Activated B cell treated with CpG ODN at 0.5 μM for 24 hours (primary cell): ENCODE measurements at places on chromosomes 4 and X. TPM values are rescaled to one million over a fixed set of nuclear protein-coding genes. Genes with fewer than 3 reads are reported as not detected.

PHOX2B gene
- total RNA-seq, result not detected in 2 replicates

BMP2K gene
- total RNA-seq, result 112 and 135 TPM in 2 replicates

MAP3K15 gene
- 0.11 TPM in 1 of 2 replicates, not detected in the other for total RNA-seq

ASB12 gene
- 0.18 TPM in 1 of 2 replicates, not detected in the other for total RNA-seq

ADGRL3 gene
- not detected in 2 replicates for total RNA-seq

MAGEA2 gene
- not detected in 2 replicates for total RNA-seq

ESX1 gene
- not detected in 2 replicates for total RNA-seq

CXorf49 gene
- total RNA-seq, result not detected in 2 replicates

MAGEB17 gene
- not detected in 2 replicates for total RNA-seq

ZDHHC15 gene
- not detected in 2 replicates for total RNA-seq

EXOC1L gene
- total RNA-seq, result not detected in 2 replicates
